Mesangial cell (primary cell): ENCODE measurements at places on chromosomes 1 and 21. TPM values are rescaled to one million over a fixed set of nuclear protein-coding genes. Genes with fewer than 3 reads are reported as not detected.

ADGRL4 gene
- total RNA-seq = 3.7 and 16.6 TPM in 2 replicates

AGTRAP gene
- 73.2 and 85.6 TPM in 2 replicates for total RNA-seq

MAP10 gene
- 2.3 and 2.6 TPM in 2 replicates for total RNA-seq

TMPRSS15 gene
- total RNA-seq = not detected in 2 replicates

TNFRSF8 gene
- 0.13 and 0.16 TPM in 2 replicates for total RNA-seq

ZBTB37 gene
- 2.4 and 6.0 TPM in 2 replicates for total RNA-seq

MYOC gene
- total RNA-seq = not detected in 2 replicates

CR1L gene
- not detected in 2 replicates for total RNA-seq

PAX7 gene
- total RNA-seq = not detected in 2 replicates

ACTN2 gene
- total RNA-seq = under 0.01 TPM in 2 replicates

KIF14 gene
- 0.63 and 13.9 TPM in 2 replicates for total RNA-seq

EFNA3 gene
- 0.98 and 4.3 TPM in 2 replicates for total RNA-seq

XPR1 gene
- 18.3 and 25.5 TPM in 2 replicates for total RNA-seq

CD48 gene
- total RNA-seq = not detected in 2 replicates

TBX15 gene
- total RNA-seq = 0.13 TPM in 1 of 2 replicates, not detected in the other

MXRA8 gene
- 154 and 651 TPM in 2 replicates for total RNA-seq

DPH2 gene
- total RNA-seq = 24.5 and 40.1 TPM in 2 replicates

GABPB2 gene
- 2.8 and 3.4 TPM in 2 replicates for total RNA-seq

GPR52 gene
- total RNA-seq = 0.51 TPM in 1 of 2 replicates, not detected in the other

NMNAT1 gene
- 3.7 and 6.6 TPM in 2 replicates for total RNA-seq

TOR3A gene
- 49.8 and 77.7 TPM in 2 replicates for total RNA-seq

SPSB1 gene
- total RNA-seq = 47.3 and 102 TPM in 2 replicates

GOLT1A gene
- 0.38 TPM in 1 of 2 replicates, not detected in the other for total RNA-seq

CACNA1E gene
- not detected in 2 replicates for total RNA-seq

FAM78B gene
- total RNA-seq = under 0.01 and 0.38 TPM in 2 replicates
